ENCODE measurements at places on chromosomes 5 and 9. TPM values are rescaled to one million over a fixed set of nuclear protein-coding genes. Genes with fewer than 3 reads are reported as not detected.
A peak's percentile ranks its signal among the peaks of the same experiment; 100 is the strongest.

IL5 gene
- total RNA-seq, result not detected

PCDHGA3 gene
- 4.0 TPM for total RNA-seq

PCDH1 gene
- 90.6 TPM for total RNA-seq

- DNase-seq, result no peak
These were observed 16.5 kb upstream of the EXOC3 start for GRCh38 chr5:426392-426976.

- DNase-seq, result no peak
These were observed 31.0 kb upstream of the ANKRD34B start for GRCh38 chr5:80600943-80601693.

DNA sequence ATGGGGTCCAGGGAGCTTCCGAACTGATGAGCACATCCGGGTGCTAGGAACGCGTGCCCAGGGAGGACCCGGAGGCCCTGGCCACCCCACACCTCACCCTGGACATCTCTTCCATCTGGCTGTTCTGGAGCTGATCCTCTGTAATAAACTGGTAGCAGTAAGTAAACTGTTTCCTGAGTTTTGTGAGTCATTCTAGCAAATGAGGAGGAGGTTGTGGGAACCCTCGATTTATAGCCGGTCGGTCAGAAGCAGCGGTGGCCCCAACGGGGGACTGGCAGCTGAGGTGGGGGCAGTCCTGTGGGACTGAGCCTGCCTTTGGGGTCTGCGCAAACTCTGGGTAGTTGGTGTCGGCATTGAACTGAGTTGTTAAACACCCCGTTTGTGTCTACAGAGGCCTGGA lies 15.4 kb upstream of the UBAC1 start:
- DNase-seq, result no peak

GRCh38 chr5:169339869-169340268 lies 38.9 kb upstream of the SLIT3 start:
- DNase-seq, result no peak

DNA sequence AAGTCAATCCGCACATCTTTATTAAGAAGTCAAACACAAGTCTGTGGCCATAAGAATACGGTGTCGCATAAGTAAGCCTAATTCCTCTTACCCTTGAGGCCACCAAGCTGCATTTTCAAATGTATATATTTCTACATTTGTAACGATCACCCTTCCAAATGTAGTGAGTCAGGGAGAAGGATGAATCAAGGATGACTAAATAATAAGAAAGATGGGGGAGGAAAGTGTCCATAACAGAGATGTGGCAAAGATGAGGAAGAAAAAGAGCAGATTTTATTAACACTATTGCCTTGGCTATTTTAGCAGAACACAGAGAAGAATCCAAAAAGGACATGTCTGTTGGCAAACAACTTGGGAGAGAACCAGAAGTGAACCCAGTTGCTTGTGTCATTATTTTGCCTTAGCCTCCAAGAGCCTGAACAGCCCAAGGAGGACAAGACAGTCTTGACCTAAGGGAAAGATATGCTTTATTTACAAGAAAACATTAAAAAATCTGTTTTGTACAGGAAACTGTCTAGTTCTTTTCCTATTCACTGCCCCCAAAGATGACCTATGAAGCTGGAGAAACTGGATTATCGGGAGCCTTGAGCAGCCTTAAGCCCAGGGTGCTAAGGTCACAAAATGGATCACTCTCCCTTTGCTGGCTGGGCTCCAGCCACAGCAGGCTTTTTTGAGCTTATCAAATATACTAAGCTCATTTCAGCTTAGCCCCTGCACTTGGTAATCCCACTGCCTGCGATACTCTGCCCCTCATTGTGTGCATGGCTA lies 101.5 kb downstream of the PLCXD3 start:
- no peak for DNase-seq

DNA sequence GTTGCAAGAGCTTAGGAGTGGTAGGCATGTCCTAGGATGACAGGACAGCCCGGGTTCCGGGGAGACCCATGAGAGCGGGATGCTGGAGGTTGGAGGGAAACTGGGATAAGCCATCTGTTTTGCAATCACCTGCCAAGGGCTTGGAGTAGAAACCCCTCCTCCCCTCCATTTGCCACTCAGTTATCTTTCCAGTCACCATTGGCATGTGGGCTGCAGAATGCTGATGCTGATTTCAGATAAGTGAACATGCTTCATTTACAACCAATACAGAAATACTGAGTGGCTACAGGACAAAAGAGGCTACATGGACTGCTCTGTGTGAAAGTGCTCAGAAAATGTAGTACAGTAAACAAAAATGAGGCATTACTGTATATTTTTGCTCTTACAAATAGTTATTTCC lies 93.4 kb upstream of the KIF2A start:
- DNase-seq, result no peak

- peak; percentile 44 for DNase-seq
These were observed 152.7 kb downstream of the ATP10B start for GRCh38 chr5:160699301-160699700.

DNA sequence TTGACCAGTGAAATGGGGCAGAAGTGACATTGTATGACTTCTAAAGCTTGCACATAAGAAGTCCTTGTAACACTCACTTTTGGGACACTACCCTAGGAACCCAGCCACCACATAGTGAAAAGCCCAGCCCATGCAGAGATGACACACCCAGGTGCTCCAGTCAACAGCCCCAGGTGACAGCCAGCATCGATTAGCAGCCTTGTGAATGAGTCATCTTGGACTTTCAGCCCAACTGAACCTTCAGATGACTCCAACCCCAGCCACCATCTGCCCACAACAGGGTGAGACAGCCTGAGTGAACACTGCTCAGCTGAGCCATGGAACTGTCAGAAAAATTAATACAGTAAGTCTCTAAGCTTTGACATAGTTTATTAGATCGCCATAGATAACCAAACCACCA lies 458.6 kb downstream of the ZSWIM6 start:
- DNase-seq, result peak; percentile 90

GRCh38 chr5:152331006-152331405 lies 74.1 kb downstream of the NMUR2 start:
- DNase-seq, result peak; percentile 13

- no peak for DNase-seq
These were observed 4.4 kb upstream of the GNG10 start for GRCh38 chr9:111657051-111657450.
